CD8-positive, alpha-beta memory T cell (primary cell): ENCODE measurements at places on chromosomes 11 and 22. TPM values are rescaled to one million over a fixed set of nuclear protein-coding genes. Genes with fewer than 3 reads are reported as not detected.

DNA sequence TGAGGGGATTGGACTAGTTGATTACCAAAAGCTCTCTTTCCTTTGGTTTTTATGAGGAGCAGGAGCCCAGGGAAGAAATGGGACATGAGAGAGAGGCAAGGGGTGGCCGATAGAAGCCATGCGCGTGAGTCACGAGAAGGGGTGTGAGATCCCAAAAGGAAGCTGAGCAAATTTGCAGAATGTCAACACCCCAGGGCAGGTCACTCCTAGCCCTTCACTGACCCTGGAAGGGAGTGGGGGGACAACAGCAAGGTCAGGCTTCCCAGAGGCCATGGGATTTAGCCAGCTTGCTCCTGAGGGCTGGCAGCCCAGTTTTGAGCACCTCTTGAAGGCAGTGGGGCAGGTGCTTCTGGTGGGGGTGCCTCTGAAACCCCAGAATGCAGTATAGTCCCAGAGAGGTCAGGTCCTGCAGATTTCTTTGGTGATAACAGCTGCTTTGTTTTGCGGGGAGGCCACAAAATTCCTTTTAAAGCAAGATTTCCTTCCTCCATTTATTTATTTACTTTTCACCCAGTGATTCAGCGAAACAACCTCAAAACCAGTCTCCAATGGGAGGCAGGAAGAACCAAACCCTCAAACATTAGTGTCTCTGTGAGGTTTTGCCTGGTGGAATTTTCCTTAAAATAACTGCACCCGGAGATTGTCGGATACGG, 40.1 kb upstream of the TIMP3 start:
- H3K4me3 ChIP-seq: no peak overlapping the region
- DNase-seq: no peak
- no peaks in the 10 kb centered on the region for H3K36me3 ChIP-seq
- no peaks in the 10 kb centered on the region for H3K4me1 ChIP-seq

Gene SCN2B
- total RNA-seq: not detected

DNA sequence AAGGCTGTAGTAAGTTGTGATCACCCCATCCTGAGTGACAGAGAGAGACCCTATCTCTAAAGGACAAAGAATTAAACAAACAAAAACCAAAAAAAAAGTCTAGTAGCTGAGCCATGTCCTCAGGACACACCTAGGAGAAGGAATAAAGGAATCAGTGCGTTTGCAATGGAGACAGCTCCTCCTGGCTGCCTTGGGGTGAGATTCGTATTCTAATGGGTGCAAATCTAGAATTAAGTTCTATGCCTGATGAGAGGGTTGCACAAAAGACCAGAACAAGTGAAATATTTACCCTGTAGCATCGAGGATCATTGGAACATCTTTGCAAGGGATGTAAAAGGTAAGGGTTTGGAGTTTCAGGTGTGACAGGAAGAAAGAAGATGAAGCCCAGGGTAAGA, 70.3 kb upstream of the BMAL1 start:
- DNase-seq: no peak
- H3K36me3 ChIP-seq: no peaks in the 10 kb centered on the region
- H3K27me3 ChIP-seq: no peaks in the 10 kb centered on the region
- H3K4me3 ChIP-seq: peak overlapping the region; percentile 57
- H3K4me1 ChIP-seq: peaks cover 10% of the 10 kb centered on the region

GRCh38 chr11:112504056-112504455, 243.4 kb upstream of the PLET1 start:
- H3K27me3 ChIP-seq: no peaks in the 10 kb centered on the region
- H3K4me1 ChIP-seq: no peaks in the 10 kb centered on the region
- no peak overlapping the region for H3K27ac ChIP-seq
- no peaks in the 10 kb centered on the region for H3K36me3 ChIP-seq
- no peak for DNase-seq

DNA sequence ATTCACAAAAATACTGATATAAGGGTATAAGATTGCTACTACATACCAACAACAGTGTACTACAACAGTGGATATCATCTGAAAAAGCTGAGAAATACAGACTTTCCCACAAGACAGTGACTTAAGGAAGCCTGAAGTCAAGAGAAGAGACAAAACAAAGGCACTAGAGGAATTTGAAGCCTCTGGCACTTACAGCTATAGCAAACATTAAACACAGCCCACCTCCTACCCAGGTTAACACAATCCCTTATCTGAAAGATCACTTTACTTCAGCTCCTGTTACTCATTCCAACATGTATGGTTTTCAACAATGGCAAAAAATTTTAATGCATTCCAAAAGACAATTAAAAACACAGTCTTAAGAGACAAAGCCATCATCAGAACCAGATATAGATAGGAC, 388.5 kb downstream of the JRKL start:
- H3K4me3 ChIP-seq: no peak overlapping the region
- H3K27ac ChIP-seq: no peak overlapping the region
- no peaks in the 10 kb centered on the region for H3K27me3 ChIP-seq
- DNase-seq: no peak
- no peaks in the 10 kb centered on the region for H3K4me1 ChIP-seq

DNA sequence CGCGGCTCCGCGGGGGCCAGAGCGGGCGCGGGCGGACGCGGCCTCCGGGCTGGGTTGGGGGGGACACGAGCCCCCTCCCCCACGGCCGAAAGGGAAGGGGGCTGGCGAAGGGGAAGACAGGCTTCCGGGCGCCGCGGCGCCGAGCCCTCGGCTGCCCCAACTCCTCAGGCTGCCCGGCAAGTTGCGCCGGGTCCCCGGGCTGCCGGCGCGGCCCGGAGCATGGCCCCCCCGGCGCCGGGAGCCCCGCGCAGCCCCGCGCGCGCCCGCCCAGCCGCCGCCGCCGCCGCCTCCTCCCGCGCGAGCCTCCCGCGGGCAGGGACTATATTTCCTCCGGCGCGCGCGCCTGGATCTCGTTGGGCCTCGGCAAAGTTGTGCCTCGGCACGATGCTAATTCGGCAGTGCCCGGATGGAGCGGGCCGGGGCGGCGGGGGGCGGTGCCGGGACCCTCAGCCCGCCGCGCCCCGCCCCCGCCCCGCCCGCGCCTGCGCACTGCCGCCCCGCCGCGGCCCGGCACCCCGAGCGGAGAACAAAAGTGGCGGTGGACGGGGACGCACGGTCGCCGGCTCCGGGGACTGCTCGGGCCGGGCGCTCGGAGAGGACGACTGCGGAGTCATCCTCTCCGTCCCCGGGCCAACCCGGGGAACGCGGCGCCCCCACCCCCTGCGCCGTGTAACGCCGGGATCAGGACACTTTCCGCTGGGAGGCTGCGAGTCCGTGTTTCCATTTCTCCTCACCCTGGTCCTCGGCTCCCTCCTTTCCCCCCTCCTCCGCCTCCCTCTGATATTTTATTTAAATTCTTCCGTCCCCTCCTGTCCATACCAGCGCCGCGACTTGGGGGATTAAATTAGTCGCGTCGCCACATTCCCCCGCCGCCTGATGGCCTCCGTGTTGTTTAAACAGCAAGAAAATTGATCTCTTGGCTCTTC, at the start of gene PHF21B:
Gene PHF21B, minus strand, starts transcription at position 400 of the 926 bp plus-strand sequence. CDS start 456 bp downstream, outside the sequence.
- peaks cover 7% of the 10 kb centered on the region for H3K4me1 ChIP-seq
- no peaks in the 10 kb centered on the region for H3K36me3 ChIP-seq

- H3K4me1 ChIP-seq: no peaks in the 10 kb centered on the region
- H3K36me3 ChIP-seq: no peaks in the 10 kb centered on the region
- H3K4me3 ChIP-seq: no peak overlapping the region
- no peaks in the 10 kb centered on the region for H3K27me3 ChIP-seq
- no peak overlapping the region for H3K27ac ChIP-seq
Observed at GRCh38 chr11:8786933-8787332, 104.3 kb downstream of the RPL27A start.

- no peaks in the 10 kb centered on the region for H3K4me1 ChIP-seq
- DNase-seq: no peak
- no peaks in the 10 kb centered on the region for H3K36me3 ChIP-seq
- H3K27me3 ChIP-seq: peaks cover 7% of the 10 kb centered on the region
- H3K27ac ChIP-seq: no peak overlapping the region
Observed at GRCh38 chr22:29715705-29716104, 4.1 kb upstream of the CABP7 start.
